ENCODE measurements at places on chromosomes 12 and 14. TPM values are rescaled to one million over a fixed set of nuclear protein-coding genes. Genes with fewer than 3 reads are reported as not detected.

DNA sequence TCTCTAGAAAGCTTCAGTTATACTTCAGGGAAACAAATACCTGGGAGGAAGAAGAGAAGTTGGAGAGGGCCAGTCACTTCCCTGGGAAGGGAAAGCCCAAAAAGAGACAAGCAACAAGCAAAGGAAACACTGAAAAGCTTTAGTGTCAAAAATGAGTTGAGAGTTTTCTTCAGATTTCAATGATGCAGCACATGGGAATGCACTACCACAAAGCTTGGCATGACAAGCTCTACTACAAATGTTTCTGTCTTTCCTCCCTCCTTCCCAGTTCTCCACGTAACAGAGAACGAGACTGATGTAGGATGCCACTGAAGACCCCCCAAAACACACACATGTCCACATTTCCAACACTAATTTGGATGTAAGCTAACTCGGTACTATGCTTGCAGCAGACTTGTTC lies 26.8 kb upstream of the ADAMTS20 start:
- no peak for DNase-seq

FGF23 gene
- not detected for total RNA-seq

HOXC6 gene
- total RNA-seq, result not detected

DNA sequence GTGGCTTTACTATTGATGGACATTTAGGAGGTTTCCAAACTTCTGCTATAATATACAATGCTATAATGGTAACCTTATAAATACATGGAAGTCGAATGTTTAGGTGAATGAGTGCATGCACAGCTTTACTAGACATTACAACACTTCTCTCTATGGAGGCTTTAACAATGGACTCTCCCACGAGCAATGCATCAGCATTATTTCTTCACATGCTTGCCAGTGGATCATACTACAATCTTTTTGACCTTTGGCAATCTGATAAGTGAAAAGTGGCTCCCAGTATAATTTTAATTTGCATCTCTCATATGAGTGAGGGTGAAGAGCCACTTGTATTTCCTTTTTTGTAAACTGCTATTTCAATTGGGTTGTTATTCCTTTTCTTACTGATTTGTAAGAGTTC lies 18.2 kb downstream of the RDH12 start:
- no peak for DNase-seq

DNA sequence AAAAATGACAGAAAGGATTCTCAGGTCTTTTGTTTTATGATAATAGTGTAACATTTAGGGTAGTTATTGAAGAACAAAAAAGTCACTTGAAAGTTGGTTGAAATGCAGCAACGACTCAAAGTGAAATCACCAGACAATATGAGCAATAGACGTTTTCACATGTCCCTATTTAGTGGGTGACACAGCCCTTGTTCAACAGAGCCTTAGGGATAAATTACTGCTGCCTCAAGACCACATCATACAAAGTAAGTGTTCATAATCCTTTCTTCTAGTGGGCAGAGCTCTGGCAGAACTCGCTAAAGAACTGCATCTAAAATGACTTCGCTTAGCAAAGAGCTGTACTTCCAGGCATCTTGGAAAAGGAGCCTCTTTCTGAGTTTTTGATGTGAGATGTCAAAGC lies 128.5 kb upstream of the LMNTD1 start:
- no peak for DNase-seq

- DNase-seq, result no peak
Observed at GRCh38 chr14:77098529-77099353, 683 bp downstream of the CIPC start.

DNA sequence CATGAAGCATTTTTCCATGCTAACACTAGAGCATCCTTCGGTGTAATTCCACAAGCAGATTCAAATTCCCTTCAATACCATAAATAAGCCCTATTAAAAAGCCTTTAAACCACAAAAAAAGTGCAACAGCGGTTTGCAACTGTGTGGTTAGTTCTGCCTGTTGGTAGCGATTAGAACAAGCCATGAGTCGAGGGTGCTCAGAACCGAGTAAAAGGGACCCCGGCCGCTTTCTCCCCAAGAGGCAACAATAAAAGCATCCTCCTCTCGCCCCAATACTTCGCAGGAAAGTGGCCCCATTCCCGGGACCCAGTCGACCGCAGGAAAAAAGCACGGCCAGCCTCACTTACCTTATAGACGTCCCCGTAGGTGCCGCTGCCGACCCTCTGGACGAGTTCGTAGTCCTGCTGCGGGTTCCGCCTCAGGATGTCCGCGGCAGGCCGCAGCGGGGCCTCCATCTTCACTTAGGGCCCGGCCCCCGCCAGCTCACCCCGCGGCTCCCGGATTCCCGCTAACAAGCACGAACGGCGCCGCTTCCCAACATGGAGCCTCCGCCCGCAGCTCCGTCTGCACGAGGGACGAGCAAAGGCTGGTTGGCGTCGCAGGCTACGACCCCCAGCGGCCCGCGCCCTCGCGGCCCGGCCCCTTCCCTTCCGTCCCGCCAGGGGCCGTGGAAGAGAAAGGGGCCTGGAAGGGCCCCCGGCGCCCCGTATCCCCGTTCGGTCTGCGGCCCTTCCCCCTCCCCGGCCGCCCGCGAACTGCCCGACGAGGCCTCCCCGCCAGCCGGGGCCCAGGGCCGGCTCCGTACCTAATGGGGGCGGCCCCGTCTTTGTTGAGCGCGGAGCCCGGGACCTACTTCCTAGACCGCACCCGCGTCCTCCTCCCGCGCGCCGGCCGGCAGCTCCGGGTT lies 521 bp downstream of the MAP4K5 start:
- DNase-seq, result no peak

GRCh38 chr12:112847708-112848337 lies 56.3 kb downstream of the RPH3A start:
- no peak for DNase-seq

ITGB7 gene
- total RNA-seq, result not detected

DNA sequence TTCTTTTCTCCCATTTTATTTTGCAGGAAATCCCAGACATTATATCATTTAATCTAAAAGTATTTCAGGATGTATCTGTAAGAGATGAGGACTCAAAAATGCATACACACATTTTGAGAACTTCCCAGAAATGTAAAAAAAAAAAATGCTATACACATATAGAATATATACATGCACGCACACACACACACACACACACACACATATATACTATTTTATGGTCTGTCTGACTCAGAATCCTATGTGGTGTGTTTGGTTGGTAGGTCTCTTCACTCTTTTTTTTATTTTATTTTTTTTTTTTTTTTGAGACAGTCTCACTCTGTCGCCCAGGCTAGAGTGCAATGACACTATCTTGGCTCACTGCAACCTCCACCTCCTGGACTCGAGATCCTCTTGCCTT lies 65.5 kb downstream of the FBXO34 start:
- no peak for DNase-seq

DNA sequence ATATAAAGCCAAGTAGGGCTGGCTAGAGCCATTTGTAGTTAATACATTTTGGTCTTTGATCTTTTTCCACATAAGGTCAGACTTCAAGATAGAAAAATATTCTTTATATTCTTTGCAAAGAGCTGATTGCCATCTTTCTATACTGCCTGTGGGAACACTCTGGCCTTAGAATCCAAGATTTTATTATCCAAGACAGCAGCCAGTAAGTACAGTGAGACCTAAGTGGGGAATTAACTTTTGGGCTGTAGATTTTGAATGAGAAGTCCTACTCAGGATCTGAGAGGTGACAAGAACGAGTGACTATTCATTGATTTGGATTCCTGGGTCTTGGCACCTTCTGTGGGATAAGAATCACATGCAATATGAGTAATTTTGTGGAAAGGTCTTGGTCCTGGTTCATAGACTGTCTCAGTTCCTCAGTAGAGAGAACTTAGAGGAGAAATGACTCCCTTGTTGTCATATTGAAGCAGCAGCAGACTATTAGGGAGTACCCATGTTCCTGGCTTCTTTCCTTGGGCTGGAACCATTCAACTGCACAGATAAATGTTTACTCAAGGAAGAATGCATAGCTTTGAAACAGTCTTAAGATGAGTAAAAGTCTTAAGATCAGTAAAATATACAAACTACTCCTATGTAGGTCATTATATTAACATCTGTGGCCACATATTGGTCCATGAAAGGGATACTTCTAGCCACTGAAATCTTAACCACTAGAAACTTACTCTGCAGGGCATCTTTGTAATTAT lies 353.8 kb downstream of the RAD51B start:
- DNase-seq, result no peak

CIPC gene
- total RNA-seq, result 44.8 TPM

EML5 gene
- 32.6 TPM for total RNA-seq

GRCh38 chr12:12546314-12546772 lies 16.3 kb downstream of the DUSP16 start:
- DNase-seq, result no peak

DNA sequence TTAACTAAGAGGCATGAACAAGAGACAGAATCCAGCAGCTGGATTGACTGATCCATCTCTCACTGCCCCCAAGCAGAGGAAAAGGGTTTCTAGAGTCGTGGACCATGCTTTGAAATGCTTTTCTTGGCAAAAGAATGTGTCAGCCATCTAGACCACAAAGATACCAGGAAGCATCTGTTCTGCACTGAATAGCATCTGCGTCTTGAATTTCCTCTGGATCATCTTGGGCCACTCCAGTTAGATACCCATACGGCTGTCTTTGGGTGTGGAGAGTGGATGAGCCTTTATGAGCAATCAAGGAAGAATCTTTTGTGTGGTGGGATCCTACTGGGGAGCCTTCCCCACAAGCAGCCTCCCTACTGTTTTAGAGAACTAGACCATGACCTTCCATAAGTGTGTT lies 16.0 kb upstream of the RFX4 start:
- no peak for DNase-seq

GRCh38 chr12:113684908-113685782 lies 213.5 kb upstream of the LHX5 start:
- no peak for DNase-seq

DNA sequence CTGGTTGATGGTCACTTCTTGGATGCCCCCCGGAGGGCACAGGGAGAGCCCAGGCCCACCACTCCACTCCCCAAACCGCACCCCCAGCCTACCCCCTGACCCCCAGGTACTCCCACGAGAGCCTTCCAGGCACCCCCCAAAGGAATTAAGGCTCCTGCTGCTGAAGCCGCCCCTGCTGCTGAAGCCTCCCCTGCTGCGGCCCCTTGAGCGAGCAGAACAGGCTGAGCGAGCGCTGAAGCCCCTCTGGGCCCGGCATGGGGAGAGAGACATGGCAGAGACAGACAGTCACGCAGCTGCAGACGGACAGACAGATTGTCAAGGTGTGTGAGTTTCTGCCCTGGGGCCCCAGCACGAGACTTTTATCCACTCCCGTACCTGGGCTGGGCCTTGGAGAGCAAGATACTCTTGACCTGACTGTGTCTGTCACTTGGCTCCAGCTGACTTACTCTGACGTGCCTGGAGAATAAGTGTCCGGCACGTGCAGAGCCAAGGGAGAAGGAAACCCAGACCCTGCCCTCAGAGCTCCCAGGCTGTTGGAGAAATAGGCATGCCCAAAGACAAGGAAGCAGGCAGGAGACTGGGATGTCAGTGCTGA lies at the start of gene KRT78:
TSS of gene KRT78 (minus strand) at position 334 of the 595 bp plus-strand sequence. CDS start at position 270, 64 bp downstream.
- no peak for DNase-seq

DNA sequence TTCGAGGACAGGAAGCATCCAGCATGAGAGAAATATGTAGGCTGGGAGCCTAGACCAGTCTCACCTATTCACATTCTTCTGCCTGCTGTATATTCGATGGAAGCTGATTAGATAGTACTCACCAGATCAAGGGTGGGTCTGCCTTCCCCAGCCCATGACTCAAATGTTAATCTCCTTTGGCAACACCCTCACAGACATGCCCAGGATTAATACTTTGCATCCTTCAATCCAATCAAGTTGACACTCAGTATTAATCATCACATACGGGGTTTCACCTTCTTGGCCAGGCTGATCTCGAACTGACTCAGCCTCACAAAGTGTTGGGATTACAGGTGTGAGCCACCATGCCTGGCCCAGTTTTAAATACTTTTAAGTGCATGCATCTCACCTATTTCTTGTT lies 30.5 kb upstream of the SLC10A1 start:
- no peak for DNase-seq

DNA sequence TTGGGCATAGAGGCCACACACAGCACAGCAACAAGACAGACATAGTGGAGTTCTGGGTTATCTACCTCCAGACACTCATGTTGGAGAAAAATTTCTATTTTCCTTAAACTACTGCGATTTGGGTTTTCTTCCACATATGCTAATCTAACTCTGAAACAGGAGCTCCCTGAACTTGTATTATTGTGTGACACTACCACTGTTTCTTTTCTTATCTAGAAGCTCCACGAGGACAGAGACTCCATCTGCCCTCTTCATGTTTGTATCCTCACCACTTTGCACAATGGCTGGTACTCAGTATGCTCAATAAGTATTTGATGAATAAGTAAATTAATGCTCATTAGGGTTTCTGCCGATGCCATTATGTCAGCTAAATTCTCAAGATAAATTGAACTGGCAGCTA lies 218.6 kb downstream of the PAX9 start:
- no peak for DNase-seq

GRCh38 chr14:23047034-23047634 lies 5.1 kb downstream of the PSMB11 start:
- no peak for DNase-seq

DNA sequence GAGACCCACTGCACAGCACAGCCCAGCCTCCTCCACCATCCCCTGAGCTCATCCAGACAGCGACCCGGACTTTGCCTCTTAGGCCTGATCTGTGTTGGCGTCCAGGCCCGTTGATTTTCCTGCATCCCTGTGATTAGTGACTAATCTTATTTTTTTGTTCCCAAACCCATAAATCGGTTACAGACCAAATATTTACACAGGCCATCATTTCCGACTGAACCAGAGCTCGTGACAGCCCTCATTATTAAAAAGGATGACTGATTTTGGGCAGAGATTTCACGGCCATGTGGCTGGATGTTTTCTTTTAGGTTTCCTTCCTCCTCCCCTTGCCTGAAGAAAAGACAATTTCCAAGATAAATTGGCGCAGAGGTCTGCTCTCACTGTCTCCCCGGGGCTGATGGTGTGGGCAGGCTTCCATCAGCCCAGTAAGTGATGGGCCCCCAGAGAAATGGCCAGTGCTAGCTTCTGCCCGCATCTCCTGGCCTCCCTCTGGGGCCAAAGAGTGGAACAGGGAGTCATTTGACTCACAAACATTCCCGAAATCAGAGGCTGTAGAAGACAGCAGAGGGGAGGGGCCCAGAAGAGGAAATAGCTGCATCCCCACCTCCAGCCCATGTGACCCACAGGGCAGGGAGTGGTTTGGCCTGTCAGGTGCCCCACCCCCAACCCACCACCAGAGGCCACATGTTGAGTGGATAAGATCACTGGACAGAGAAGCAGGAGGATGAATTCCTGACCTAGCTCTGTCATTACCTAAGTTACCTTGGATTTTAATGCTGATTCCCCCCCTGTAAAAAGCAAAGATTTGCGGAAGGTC lies 283.5 kb downstream of the KSR2 start:
- no peak for DNase-seq

RAPGEF3 gene
- total RNA-seq, result 7.7 TPM

DNA sequence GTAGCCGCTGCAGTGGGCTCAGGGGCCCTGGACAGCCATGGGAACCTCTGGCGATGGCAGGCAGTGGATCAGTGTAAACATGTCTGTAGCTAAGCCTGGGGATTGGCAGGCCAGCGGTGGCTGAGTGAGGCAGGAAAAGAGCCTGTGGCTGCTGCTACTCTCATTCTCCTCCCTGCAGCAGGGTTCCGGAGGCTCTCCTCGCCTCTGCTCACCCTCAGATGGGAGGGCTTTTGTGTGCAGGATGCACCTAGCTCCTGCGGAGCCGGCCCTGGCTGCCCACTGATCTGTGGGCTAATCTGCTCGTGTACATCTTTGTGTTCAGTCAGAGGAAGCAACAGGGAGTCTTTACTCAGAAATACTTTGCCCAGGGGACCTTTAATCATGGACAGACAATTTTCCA lies 59.5 kb downstream of the GALNT8 start:
- no peak for DNase-seq

GRCh38 chr12:32533971-32534590 lies 134.7 kb downstream of the FGD4 start:
- no peak for DNase-seq
